ENCODE measurements at places on chromosomes 3 and 15. TPM values are rescaled to one million over a fixed set of nuclear protein-coding genes. Genes with fewer than 3 reads are reported as not detected.

DNA sequence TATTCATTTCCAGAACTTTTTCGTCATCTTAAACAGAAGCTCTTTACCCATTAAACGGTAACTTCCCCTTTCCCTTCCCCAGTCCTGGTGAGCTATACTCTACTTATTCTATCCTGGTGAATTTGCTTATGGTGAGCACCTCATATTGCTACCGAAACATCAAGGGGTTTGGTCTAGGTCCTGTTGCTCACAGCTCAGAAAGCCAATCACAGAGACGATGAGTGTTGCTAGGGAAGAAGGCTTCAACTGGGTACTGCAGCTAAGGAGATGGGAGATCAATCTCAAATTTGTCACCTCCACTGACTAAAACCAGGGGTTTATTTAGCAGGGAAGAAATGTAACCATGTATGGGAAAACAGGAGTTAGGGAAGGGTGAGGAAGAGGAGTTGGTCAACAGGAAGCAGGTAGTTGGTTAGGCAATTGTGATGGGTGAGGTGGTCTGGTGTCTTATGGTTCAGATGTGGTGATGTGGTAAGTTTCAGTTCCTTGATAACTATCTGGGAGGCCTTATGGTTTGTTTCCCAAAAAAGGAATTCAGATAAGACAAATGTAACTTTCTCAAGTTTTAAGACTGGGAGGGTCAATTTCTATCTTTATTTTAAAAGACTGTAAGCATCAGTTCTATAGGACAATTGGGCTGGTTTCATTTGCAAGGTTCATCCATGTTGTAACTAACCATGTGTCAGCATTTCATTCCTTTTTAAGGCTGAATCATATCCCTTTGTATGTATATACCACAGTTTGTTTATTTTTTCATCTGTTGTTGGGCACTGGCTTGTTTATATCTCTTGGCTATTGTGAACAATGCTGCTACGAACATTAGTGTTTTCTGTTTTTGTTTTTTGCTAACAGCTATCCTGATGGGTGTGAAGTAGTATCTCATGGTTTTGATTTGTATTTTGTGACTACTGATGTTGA, 24.3 kb downstream of the ARHGAP11B start:
- DNase-seq: no peak

- no peak for DNase-seq
Measured at GRCh38 chr3:11613319-11613718, 30.4 kb downstream of the VGLL4 start.

- no peak for DNase-seq
Measured at GRCh38 chr3:185215873-185216606, 37.8 kb downstream of the EHHADH start.

The SLC12A6 gene
- 17.0 TPM for total RNA-seq

The SLC28A2 gene
- total RNA-seq: not detected

DNA sequence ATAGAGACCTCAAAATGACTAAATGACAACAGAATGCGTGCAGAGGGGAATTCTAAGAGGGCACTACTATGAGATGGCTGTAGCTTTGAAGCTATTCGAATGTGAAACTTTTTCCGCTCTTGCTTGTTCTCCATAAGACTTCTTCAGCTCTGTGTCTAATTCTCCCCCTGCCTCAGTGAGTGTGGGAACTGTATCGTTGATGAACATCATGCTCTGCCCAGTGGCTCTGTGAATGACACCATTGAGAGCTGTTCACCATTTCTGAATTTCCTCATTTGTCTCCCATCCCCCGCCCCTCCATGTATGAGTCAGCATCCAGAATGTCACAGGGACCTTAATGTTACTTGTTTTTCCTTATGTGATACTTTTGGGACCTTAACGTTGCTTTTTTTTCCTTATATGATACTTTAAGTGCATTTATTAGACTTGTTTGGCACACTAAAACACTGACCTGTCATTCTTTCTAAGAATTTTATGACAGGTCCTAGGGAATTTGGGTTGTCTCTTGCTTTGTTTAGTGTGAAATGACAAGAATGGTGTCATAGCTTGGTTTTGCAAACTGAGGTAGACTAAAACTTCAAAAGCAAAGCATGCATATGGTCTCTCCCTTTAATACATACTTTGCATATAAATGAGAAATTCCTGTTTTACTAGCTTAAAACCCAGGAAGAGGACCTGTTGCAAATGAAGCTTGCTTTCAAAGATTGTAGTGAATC, 99.6 kb downstream of the FNDC3B start:
- peak; percentile 55 for DNase-seq

The IRAK2 gene
- 21.3 TPM for total RNA-seq

DNA sequence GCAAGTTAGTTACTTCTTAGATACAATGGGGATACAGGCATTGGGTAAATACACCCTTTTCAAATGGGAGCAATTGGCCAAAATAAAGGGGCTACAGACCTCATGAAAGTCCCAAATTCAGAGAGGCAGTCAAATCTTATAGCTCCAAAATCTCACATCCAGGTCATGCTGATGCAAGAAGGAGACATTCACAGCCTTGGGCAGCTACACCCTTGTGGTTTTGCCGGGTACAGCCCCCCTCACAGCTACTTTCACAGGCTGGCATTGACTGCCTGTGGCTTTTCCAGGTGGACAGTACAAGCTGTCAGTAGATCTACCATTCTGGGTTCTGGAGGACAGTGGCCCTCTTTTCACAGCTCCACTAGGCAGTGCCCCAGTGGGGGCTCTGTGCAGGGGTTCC, 17.5 kb upstream of the PLSCR1 start:
- no peak for DNase-seq

DNA sequence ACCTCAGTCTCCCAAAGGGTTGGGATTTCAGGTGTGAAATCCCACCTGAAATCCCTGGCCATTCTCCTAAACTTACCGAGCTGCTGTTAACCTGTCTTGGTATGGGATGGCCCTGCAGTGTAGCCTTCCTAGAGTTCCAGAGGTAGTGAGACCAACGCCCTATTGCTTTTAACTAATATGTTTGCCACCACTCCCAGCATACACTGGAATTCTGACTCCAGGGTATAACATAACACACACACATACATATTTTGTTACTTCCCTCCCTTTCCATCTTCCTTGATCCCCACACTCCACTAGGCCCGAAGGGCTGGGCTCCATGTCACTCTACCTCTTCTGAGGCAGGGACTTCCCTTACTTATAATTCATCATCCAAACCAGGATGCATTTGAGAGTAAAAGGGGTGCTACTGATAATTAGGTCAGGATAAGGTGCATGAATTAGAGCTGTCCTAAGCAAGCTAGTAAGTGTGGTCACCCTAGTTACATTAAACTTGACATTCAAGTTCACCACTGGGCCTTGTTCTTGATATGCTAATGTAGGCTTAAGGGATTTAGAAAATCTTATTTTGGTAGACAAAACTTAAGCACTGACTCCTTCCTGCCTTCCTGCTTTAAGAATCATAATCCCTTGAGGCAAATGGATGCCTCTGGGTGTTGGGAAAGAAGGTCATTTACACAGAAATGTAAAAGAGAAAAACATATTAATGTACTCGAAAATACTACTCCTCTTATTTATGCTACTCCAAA, 317.6 kb downstream of the MAGI1 start:
- DNase-seq: no peak

- no peak for DNase-seq
Measured at GRCh38 chr3:9703736-9704346, at the start of gene CPNE9. TSS of gene CPNE9 (plus strand) at chr3:9703833. CDS start at chr3:9703997, 164 bp downstream.

The NUP210 gene
- 2.1 TPM for total RNA-seq

The DNAH1 gene
- 2.6 TPM for total RNA-seq

DNA sequence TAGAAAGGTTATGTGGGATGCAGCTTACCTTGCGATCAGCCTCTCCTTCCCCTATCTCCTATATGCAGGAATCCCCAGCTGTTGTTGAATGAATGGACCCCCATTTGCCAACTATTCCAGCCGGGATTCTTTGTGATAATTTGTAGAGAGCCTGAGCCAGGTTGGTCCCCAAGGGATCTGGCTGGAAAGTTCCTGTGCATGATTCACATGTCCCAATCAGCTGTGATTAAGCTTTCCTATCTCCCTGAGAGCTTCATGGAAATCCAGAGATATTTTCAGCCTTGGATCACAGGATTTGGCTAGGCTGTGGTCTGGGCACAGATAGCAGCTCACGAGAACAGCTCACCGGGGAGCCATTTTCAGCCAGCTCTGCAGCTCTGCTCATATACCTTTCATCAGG, 76.7 kb downstream of the ARNT2 start:
- peak; percentile 67 for DNase-seq

- no peak for DNase-seq
Measured at GRCh38 chr3:137347817-137348368, 390.1 kb downstream of the IL20RB start.

DNA sequence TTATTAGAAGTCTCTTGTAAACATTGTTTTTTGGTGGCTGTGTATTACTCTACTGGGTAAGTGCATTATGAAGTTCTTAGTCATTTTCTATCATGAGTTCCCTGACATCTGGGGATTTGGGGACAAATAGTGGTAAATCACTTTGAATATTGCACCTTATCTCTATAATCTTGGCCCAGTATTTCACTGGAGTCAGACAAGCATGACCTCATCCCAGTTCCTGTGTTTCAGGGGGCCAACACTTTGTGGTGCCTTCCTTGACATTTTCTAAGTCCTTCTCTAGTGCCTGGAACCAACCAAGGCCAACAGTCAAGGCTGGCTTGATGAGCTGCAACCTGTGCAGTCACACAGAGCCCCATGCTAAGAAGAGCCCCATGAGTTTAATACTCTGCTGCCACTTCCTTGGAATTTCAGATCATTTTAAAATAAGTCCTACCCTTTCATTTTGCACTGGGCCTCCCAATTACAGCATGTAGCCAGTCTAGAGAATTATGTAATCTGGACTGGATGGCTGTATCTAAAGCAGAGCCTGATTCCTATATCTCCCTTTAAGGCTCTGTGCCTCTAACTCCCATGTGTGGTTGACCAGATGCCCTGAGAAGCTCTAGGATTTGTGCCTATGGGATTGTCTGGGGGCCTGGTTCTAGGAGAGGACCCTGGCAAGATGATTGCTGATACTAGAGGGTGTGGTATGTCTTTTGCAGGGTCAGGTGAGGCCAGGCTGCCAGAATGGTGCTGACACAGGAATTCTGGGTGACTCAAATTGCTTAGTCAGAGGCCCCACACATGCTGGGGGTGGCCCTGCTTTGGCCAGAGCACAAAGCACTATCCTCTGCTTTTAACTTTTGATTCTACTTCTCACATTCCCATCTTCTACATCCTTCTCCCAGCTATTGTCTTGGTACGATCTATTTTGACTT, 319.6 kb upstream of the TBC1D5 start:
- no peak for DNase-seq
